MG63 (cell line): ENCODE measurements at places on chromosomes 3 and 15. TPM values are rescaled to one million over a fixed set of nuclear protein-coding genes. Genes with fewer than 3 reads are reported as not detected.

GRCh38 chr15:75659928-75660645 is 12.4 kb downstream of the SNX33 start:
- DNase-seq: no peak

DNA sequence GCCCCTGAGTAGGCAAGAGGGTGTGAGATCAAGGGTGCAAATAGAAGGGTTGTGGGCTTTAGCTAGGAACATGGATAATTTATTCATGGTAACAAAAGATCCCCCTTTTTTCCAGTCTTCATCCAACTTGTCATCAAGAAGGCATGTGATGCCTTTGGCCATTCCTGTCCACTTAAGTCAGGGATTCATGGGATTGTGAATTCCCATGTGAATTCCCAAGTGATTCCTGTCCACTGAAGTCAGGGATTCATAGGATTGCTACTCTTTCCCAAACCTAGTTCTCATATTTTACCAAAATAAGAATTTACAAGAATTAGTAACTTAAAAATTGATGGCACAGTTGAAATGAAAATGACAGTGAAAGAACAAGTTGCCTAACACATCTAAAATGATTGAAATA is 40.8 kb downstream of the HMG20A start:
- no peak for DNase-seq

DNA sequence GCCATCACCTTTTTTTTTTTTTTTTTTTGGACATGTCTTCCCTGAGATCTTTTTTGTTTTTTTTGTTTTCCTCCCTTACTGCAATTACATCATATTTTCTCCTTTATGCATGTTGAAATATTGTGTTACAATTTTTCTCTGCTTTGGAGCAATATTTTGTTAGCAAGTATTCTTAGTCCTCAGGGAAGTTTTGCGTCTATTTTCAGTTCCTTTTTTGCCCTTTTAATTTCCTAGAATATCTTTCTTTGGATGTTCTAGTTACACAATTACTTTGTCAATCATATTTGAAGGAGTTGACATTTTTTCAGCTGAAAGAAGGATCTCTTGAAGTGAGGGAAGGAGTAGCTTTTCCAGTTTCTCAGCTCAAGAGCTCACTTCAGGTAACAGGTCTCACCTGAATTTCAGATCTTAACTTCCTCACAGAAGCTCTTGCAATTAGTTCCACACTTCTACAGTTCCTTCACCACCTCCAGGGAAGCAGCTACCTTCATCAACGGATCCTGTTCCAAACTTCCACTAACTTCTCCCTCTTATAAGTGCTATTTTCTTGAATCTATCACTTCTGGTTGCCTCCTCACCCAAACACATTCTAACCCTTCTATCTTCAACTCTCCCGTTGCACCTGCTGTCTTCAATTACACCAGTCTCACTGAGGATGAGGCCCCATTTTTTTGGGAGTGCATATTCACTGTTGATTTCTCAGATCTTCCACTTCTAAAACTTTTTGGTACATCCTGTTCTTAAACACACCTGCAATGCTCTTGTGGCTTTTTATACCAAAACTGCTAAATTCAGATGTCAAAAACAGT is 57.8 kb upstream of the CPOX start:
- DNase-seq: no peak

Gene ZNF502
- total RNA-seq: 0.89 and 2.9 TPM in 2 replicates

DNA sequence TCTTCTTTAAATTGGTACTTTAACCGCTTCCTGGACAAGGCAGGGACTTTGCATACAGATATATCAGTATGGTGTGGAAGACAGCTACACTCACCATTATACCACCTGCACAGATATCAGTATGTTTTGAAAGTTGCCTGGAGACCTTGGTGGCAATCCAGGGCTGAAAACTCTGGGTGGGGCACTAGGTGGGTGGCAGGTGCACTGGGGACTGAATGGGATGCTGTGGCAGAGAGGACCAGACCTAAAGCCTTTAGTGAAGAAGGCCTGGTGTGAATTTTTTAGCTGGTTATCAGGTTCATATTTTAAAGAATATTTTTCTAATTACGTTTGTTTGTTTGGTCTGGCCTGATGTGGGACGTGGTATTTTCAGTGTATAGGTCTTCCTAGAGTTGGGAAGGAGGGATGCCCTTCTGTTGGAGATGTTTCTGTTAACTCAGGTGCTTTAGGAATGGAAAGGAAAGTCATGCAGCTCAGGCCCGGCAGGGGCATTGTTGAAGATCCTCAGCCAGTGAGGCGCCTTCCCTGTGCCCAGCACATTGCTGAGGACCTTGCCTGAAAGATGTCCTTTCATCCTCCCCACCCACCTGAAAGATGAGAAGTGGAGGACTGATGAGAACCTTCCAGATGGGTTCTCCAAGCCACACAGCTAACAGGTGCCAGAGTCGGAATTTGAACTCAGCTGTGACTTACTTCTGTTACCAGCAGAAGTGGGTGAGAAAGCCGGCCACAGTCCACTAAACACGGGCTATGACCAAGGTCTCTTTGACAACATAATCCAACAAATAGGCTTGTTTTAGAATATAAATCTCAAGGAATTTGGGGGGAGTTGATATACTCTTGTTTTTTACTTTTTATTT is 77.3 kb downstream of the APBA2 start:
- no peak for DNase-seq

DNA sequence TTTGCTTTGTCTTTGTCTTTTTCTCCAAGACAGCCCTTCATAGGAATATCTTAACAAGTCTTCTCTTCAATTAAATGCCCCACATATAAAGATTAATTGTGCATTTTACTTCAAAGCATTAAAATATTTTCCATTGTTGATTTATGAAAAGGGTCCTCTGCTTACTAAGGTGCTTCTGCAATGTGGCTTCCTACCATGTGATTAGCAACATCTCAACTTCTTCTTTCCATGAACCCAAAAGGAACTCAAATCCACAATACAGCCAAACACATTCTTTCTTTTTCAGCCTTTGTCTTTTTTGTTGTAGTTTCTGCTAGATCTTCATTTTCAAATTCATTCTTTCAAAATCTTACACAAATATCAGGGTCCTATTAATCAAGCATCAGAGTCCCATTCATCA is 309.2 kb downstream of the NSUN3 start:
- no peak for DNase-seq

Gene ERICH6
- total RNA-seq: 0.66 TPM in 1 of 2 replicates, not detected in the other

GRCh38 chr3:101320475-101320874 is at the start of gene IMPG2:
IMPG2 (minus strand) TSS chr3:101320575; CDS start chr3:101320372, 203 bp downstream.
- no peak for DNase-seq

- DNase-seq: peak; percentile 88
Observed at GRCh38 chr15:39028069-39028468, 463.5 kb upstream of the RASGRP1 start.

- peak; percentile 40 for DNase-seq
Observed at GRCh38 chr3:136075218-136075808, 109.8 kb downstream of the PPP2R3A start.

DNA sequence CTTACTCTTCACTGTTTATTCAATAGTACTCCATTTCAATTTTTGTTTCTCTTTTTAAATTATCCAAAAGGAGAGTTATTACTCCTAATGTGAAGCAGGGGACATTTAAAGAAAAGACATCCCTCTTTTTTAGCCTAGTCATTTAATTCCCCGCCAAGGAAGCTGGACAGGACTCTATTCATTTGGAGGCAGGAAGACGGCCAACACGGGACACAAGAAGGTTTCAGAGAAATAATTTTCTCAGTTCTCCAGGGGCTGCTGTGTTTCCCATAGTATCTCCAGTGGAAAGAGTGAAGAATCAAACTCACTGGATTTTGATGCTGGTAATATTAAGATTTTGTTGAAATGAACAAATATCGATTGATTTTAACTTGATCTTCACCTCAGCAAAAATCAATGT is 833.7 kb downstream of the ROBO2 start:
- DNase-seq: no peak

Gene ICE2
- total RNA-seq: 14.5 and 26.2 TPM in 2 replicates

Gene DOCK3
- 0.26 TPM in 1 of 2 replicates, not detected in the other for total RNA-seq

DNA sequence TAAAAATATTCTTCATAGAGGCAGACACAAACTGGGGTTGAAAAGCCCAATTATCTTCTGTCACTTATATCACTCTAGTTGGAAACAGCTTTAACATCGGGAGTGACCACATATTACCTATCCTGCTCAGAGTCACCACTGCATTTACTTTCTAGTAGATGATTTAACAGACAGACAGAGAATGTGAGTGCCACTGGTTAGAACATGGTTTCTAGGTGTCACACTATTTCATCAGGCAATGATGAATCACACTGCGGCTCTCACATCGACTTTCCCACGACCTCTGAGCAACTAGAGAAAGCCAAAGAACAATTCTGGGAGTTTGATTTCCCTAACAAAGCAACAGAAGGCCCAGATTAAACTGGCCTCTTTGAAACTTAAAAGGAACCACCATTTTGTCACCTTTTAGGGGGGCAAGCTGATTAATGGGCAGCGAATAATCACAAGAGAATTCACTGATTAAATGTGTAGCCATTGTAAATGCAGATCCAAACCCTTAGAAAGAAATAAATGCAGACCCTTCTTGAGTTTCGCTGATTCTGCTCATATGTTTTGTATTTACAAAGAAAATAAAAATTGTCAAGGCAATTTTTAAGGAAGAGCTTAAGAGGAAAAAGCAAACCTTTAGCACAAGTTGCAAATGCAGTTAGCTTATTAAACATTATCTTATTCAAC is 112.6 kb upstream of the KBTBD8 start:
- no peak for DNase-seq

DNA sequence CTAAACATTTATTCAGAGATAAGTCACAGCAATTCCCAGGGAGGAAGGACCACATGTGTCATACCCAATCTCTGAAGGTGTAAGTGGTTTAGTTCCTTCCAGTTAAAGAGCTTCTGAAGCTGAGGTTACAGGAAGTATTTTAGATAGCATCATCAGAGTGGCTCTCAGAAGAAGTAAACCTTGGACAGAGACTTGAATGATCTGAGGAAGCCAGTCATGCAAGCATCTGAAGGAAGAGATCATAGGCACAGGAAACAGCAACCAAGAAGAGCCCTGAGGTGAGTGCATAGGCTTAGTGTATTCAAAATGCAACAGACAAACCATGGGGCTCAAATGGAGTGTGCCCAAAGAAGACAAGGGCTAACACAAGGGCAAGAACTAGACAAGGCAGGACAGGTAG is 210.3 kb downstream of the ULK4 start:
- no peak for DNase-seq

Gene GCSAM
- total RNA-seq: not detected in 2 replicates

DNA sequence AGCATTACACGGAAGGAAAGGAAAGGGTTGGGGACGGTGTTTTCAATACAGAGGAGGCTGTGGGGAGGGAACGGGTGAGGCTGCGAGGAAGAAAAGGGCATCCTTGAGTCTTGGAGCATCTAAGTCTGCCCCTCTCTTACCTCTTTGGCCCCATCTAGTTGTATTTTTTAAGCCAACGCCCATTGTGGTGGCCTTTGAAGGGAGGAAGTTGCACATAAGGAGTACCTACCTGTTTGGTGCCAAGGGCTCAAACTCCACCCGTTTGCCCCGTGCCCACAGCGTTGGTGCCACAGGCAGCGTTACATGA is 146.1 kb upstream of the UMPS start:
- DNase-seq: no peak

DNA sequence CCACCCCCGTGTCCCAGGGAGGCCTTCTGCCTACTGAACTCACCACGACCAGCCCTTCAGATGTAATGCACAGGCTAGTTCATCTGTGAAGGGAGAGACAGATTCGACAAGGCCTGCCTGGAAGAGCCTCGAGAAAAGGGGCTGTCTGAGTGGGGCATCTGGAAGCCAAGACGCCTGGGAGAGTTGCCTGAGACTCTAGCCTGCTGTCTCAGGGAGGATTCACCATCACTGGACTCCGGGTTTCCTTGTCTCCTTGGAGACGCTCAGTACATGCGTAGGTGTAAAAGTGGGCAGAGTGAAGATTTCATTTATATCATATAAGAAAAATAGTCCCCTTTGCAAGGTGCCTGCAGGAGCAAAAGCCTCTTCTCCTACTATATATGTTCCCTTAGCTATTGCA is 468.9 kb downstream of the FOXP1 start:
- DNase-seq: no peak

DNA sequence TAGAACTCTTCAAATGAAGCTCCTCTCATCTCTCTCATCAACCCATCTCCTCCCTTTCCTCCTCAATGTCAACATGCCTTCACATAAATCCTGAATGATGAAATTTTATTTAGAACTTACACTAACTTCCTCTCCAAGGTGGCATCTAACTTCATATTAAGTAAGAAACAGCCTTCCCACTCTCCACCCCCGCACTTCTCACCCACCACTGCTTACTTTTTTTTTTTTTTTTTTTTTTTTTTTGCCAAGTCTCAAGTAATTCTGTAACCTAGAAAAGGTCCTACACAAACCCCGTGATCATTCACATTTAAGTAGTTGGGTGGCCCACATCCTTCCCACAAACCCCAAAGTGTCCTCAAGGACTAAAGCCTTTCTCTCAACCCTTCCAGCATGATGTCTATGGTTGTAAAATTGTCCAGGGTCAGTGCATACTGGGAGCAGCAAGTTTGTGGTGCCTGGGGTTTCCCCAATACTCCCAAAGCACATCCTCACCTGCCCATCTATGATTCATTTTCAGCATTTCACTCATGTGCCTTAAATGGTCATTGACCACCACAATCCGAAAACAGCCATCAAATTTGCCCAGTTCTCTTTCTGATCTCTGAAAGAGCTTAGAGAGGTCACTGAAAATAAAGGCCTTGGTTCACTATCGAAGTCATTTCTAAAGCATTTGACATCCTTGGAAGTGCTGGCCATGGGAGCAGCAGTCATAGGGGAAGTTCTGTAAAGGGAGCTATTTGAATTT is 47.2 kb downstream of the CD86 start:
- DNase-seq: no peak

DNA sequence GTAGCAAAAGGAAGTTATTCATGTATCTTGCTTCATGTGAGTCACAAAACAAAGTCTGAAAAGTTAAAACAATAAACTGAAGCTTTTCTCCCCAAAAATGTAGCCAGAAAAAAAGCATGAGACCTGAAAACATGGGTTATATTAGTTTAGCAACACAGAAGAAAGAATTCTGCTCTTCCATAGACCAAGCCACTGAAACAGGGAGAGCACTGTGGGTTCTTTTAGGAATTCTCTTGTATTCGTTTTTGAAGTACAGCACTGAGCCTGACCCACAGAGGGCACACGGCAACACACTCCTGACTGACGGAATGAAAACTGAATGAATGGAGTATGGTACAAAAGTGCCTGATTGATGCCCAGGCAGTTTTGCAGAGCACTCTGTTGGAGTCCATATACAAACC is 66.6 kb downstream of the TM4SF4 start:
- DNase-seq: peak; percentile 24

DNA sequence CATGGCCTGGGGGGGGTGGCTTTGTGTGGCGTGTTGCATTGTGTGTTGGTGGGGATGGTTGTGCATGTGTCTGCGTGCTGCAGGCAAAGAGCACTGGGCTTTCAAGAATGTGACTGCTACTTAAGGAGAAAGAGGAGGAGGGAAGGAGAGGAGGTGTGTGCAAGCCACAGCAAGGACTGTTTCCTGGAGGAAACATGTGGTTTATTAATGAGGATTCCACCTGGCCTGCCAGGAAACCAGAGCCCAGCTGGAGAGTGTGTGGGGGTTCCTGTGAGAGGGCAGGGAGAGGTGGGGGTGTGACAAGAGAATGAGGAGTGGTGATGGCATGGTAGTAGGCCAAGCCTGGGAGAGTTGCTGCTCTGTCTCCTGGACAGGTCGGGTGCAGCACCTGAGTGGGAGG is 258.1 kb upstream of the ROPN1 start:
- DNase-seq: no peak

Gene CLSTN2
- 0.64 and 1.7 TPM in 2 replicates for total RNA-seq

Gene NPRL2
- 14.3 and 16.0 TPM in 2 replicates for total RNA-seq

Gene POPDC2
- total RNA-seq: 0.07 TPM in 1 of 2 replicates, not detected in the other
